ENCODE measurements at places on chromosomes 11 and 22.

GRCh38 chr11:1116666-1117390 is 40.9 kb upstream of the MUC5AC start:
- DNase-seq, result no peak

DNA sequence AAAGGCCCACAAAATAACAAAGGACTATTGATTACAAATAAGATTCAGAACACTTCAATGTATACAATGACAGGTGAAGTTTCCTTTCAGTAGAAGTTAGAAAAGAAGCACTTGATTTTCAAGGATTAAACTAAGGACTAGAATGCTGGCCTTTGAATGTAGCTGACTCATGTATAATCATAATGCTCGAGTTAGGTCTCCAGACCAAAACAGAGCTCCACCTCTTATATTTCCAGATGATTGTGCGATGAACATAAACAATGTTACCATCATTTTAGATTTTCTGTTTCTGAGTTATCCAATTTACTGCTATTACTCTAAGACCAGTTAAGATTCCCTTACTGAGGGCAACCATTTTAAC is 40.4 kb upstream of the RAPSN start:
- DNase-seq, result no peak

- DNase-seq, result no peak
These were observed 4.1 kb downstream of the LRRC32 start for GRCh38 chr11:76666408-76666807.

DNA sequence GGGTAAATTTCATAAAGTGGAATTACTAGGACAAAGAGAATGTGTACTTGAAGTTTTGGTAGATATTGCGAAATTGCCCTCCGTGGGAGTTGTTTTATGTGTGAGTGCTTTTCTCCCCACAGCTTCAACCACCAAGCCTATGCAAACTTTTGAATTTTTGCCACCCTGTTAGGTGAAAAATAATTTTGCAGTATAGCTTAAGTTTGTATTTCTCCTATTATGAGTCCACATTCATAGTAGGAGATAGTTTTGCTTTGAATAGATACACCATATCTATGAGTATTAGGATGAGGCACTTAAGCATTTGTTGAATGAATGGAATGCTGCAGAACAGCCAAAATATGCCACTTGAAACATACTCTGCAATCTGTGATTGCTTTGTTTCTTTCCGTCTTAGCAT is 43.6 kb downstream of the UVRAG start:
- DNase-seq, result no peak

DNA sequence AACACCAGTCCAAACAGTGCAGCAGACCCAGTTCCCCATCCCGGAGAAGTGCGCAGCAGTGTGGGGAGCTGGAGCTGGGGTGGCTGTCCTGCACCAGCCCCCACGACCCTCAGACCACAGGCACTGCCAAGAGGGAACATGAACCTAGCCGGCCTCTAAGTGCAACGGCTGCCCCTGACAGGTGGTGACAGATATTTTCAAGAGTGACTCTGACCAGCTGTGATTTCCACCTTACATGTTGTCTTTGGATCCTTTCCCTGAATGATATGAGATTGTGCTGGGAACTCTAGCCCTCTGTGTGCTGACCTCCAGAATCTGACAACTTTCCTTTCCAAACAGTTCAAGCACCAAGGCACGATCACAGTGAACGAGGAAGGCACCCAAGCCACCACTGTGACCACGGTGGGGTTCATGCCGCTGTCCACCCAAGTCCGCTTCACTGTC is 12.6 kb downstream of the SERPIND1 start:
- no peak for DNase-seq

GRCh38 chr11:7759010-7759409 is 37.7 kb downstream of the OR5P2 start:
- no peak for DNase-seq

DNA sequence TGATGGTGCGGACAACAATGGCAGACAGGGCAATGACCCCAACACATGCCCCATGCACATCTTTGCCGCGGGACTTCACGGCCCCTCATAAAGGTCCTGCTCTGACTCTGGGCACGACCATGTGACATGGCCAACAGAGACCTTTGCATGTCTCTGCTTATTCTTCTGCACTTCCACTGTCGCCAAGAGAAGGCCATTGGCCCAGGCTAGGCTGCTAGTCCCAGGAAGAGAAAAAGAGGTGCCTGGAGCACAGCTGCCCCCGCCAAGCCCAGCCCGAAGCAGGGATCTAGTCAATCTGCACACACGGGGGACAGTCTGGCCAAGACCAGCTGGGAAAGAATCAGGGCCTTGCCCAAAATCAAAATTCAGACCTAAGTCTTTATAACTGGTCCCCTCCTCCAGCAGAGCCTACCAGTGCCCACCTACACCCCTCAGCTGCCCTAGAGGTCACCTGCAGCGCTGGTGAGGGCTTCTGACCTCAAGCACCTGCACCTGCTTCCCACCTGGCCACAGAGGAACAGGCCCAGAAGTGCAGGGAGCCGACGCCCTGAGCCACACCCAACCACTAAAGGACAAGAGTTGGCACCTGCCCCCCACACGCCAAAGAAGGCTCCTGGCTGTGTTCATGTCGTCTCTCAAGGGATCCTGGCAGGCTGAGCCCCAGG is 8.1 kb downstream of the SULT4A1 start:
- DNase-seq, result no peak

DNA sequence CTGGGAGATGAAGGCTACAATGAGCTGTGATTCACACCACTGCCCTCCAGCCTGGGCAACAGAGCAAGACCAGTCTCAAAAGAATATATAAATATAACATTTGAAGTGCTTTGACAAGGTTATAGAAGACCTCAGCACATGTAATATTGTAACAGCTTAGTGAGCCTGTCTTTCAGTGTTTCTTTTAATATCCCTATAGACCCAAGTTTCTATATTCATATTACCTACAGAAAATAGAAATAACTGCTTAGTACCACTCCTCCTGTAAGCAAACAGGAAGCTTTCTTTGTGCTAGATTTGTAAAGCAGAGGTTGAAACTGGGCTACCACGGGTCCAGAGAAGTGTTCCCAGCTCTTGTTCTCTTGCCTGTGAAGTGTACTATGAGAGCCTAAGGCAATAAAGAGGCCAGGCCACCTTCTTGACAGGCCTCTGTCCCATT is 68.2 kb downstream of the PPP2R1B start:
- DNase-seq, result no peak

- no peak for DNase-seq
These were observed 4.7 kb upstream of the JAM3 start for GRCh38 chr11:134063991-134064747.

DNA sequence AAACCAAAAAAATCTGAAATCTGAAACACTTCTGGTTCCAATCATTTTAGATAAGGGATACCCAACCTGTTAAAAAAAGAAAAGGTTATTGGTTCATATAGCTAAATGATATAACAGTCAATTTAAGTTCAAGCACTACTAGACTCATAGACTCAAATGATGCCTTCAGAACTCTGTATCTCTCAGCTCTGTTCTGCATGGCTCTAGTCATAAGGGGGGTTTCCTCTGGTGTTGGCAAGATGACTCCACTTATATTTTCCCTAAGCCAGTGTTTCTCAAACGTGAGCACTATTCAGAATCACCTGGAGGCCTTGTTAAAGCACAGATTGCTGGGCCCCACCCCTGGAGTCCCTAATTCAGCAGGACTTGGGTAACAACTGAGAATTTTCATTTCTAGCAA is 11.5 kb upstream of the RRAS2 start:
- no peak for DNase-seq

DNA sequence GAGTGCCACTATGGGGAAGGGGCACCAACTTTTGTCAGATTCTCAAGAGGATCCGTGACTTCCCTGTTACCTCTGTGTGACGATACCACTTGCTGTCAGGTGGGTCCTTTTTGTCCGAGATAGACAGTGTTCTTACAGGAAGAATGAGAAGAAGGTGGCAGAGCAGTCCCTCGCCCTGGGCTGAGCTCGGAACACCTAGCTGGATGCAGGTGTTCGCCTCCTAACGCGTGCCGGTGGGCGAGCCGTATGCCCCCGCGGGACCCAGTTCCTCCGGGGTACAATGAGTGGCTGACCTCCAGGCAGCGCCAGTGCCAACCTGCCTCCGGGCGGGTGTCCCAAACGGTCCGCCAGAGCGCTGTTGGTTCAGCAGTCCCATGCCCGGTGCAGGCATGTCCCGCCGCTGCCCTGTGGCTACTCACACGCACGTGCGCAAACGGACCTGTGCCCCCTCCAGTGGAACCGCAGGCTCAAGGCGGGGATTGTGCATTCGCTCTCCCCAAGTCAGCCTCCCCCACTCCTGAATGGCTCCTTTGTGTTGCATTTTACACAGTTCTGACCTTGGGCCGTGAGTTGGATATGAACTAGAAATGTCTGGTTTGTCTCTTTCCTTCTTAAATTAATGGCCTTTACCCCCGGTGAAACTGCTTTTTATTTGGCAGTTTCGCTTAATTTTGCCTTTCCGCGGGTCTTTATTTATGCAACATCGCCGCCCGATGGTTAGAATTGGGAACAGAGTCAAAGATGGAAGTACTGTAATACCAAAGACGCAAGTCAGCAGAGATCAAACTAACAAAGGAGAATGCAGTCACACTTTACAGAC is 1.1 kb upstream of the ABTB2 start:
- DNase-seq, result no peak

DNA sequence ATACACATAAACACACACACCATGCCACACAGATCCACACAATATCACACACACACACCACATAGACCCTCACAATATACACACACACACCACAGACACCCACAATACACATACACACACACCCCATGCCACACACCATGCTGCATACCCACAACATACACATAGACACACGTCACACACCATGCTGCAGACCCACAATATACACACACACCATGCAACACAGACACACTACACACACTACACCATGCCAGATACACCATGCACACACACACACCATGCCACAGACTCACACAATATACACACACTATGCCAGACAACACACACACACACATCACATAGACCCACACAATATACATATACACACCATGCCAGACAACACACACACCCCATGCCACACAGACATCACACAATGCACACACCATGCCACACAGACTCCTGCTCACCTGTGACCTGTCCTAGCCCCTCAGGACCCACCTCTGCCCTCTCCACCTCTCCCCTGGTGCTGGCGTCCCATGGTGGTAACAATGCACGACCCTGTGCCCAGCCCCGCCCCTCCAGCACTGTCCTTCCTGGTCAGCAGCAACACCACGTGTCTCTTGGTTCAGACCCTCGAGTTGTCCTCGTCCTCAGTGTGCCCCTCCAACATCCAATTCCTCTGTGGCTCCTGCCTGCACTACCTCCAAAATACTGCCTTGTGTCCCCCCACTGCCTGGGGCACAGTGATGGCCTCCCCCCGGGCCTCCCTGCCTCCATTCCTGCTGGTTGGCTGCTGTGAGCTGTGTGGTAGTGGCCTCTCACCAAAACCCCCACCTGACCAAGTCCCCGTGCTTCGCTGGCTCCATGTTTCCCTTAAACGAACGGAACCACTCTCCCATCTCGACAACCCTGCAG is 23.7 kb upstream of the RFPL3 start:
- no peak for DNase-seq

GRCh38 chr22:39173787-39174497 is 21.5 kb upstream of the CBX7 start:
- no peak for DNase-seq

DNA sequence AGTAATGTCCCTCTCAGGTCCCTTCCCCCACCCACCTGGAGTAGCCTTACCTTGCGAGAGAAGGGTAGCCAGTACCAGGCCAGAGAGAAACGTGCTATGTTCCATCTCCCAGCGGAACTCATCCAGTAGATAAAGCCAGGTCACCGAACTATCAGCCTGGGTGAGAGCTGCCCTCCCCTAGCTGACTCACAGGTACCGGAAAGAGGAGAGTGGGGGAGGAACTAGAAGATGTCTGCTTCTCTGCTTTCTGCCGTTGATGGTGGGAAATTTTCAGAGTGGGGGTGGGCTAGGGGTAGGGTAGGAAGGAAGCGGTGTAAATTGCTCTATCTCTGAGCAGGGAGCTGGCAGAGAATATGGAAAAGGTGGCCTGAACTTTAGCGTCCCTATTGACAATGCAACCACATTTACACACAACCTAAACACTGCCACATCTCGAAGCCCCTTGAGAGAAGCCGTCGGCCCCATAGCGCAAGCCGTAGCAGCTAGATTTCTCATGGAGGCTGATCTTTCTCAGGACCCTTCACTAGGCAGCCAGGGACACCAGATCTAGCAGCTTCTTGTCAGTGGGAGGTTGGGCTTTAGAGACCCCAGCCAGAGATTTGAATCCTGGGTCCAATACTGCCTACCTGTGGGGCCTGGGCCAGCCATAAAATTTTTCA is at the start of gene CD3D:
CD3D (minus strand) TSS at position 203 of the 659 bp plus-strand sequence; CDS start at position 105, 98 bp downstream.
- DNase-seq, result no peak

DNA sequence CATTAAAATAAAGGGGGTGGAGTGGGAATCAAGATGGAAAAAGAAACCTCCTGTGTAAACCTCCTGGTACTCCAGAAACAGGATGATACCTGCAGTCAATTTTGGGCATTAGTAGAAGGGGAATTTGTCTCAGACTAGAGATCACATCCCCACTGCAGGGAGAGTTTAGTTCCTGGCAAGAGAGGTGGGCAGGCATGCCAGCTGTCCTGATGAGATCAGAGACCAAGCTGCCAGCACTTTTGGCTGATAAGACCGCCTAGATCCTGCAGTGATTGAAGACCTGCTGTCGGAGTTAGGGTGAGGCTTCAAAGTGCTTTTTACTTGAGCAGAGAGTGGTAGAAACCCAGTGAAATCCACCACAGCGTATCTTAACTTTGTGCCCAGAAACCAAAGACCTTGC is 29.7 kb upstream of the NELL1 start:
- no peak for DNase-seq

DNA sequence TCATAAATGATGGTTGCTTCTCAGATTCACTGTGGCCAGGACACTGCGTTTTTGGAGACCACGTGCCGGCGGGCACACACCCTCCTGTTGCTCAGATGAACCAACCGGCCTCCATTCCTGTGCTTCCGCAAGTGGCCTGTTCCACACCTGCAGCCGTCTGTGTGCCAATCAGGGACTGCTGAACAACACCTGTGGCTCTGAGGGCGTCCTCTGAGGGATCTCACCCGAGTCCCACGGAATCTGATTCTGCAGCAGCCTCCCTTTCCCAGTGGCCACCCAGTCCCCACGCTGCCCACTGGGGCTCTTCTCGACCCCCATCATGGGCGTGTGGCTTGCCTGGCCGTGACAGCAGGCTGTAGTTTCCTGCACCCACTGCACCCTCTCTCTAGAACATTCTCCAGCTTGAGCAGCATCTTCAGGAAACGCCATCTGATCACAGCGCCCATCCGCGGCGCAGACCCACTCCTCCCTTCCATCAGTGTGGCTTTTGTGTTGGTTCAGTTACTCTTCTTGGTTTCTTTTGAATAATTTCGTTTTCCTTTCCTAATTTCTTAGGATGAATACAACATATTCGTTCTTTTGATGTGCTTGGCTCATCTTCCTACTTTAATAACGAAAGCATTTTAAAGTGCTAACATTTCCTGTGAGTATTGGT is 100.3 kb upstream of the SLC22A12 start:
- DNase-seq, result no peak

GRCh38 chr22:49963647-49964026 is 3.1 kb downstream of the PIM3 start:
- DNase-seq, result no peak

Data from GM18507 (cell line).